CD4-positive, alpha-beta T cell treated with Interleukin-4 for 1 hour (primary cell): ENCODE measurements at places on chromosomes 16 and 17.

- DNase-seq: no peak
Observed at GRCh38 chr17:32835291-32835761, 41.6 kb downstream of the MYO1D start.

DNA sequence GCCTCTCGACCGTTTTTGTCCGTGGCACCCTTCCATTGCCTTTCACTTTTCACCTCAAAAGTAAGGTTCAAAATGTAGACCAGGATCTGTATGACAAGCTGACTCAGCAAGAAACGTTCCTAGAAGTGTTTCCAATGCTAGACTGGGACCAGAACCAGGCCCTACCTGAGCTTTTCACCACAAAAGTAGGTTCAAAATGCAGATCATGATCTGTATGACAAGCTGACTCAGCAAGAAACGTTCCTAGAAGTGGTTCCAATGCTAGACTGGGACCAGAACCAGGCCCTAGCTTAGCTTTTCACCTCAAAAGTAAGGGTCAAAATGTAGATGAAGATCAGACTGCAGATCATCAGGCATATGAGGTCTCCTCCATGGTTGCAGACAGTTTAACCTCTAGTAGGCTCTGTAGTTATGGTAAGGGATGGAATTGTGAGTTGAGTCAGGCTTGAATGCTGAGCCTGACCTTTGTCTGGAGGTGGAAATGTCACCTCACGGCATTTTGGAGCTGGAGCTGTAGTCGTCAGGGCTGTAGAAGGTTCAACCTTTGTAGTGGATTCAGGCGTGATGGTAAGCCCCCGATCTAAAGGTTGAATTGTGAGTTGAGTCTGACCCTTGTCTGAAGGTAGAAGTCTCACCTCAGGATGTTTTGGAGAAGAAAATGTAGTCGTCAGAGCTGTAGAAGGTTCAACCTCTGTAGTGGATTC lies 50.2 kb upstream of the TMEM97 start:
- no peak for DNase-seq

DNA sequence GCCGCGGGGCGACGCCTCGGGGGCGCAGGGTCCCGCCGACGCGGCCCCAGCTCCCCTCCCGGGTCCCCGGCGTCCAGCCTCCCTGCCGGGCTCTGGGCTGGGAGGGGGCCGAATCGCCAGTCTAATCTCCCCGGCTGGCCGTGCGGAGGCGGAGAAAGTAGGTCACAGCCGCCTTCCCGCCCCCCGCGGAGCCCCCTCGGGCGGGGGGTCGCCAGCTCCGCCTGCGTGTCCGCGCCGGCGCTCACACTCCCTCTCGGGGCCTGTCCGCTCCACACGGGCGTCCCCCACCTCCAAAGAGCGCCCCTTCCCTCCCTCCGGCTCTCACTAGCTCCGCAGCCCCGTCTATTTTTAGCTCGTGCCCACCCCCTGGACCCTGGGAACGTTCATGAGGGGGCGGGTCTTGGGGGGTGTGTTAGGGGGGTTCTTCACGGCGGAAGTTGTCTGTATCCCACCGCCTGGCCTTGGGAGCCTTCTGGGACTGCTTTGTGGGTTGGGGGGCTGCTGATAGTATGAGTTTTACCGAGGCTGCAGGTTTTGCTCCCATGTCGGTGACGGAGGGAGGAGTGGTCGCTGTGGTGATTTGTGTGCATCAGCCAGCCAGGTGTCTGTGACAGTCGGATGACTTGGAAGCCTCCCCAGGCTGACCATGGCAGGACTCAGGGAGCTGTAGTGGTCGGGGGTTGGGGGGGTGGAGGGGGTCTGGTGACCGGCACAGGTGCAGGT lies 1.1 kb downstream of the ATP1B2 start:
- DNase-seq: no peak

- no peak for DNase-seq
Observed at GRCh38 chr16:51762081-51762996, 611.3 kb upstream of the SALL1 start.

GRCh38 chr16:82093666-82094300 lies 58.7 kb downstream of the HSD17B2 start:
- no peak for DNase-seq

GRCh38 chr17:80644536-80644935 lies 99.9 kb downstream of the RPTOR start:
- no peak for DNase-seq

DNA sequence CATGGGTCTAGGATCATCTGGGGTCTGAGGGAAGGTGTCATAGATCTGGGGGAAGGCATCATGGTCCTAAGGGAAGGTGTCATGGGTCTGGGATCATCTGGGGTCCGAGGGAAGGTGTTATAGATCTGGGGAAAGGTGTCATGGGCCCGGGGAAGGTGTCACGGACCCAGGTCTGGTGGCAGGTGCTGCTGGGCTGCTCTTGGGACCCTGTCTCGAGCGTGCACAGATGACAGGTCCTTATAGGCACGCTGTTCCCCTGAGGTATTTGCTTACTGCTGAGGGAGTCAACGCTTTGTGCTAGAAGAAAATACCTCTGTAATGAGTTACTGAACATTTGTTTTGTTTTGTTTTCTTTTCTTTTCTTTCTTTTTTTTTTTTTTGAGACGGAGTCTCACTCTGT lies 1.4 kb downstream of the RAB40C start:
- DNase-seq: no peak

GRCh38 chr17:1492249-1493206 lies at the start of gene MYO1C:
Gene MYO1C, minus strand, starts transcription at chr17:1492686. Its CDS starts 199 bp downstream, at chr17:1492487.
- no peak for DNase-seq

GRCh38 chr16:85407-85782 lies 7.4 kb downstream of the MPG start:
- DNase-seq: no peak

DNA sequence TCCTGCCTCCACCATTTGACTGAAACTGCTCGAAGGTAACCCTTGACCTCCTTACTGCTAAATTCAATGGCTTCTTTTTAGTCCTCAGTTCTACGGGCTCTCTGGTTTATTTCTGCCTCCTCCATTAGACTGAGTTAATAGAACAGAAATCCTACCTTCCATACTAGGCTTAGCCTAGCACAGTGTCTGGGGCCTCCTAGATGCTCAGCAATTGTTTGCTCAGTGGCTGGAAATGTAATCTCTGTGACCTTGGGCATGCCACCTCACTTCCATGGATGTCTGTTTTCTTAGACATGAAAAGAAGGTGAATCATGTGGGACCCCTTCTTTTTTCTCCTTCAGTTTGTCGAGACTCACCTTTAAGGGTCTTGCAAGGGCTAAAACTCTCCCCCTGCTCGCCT lies 19.7 kb downstream of the NXPH3 start:
- DNase-seq: no peak

GRCh38 chr17:917391-917811 lies 62.2 kb downstream of the NXN start:
- DNase-seq: no peak

GRCh38 chr17:36463916-36464764 lies 22.3 kb upstream of the ZNHIT3 start:
- DNase-seq: peak; percentile 8

GRCh38 chr17:31052187-31052889 lies 42.4 kb upstream of the NF1 start:
- DNase-seq: peak; percentile 10
